A172 (cell line): ENCODE measurements at places on chromosomes 1 and 21. TPM values are rescaled to one million over a fixed set of nuclear protein-coding genes. Genes with fewer than 3 reads are reported as not detected.

DNA sequence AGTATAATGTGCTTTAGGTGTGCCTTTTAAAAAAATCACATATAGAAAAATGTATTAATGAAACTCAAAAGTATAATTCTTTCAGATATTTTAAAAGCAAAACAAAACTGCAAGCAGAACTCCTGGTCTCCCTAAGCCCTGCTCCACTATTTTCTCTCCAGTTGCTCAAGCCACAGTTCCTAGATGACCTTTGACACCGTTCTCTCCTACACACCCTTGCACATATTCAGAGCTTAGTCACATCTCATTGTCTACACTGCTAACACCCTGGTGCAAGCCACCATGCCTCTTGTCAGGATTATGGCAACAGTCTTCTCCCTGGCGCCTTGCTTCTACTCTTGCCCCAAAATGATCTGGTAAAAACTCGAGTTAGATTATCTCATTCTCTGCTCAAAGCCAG is 50.2 kb upstream of the ROR1 start:
- DNase-seq, result no peak

- no peak for DNase-seq
These were observed 933 bp upstream of the FTCD start for GRCh38 chr21:46156378-46156645.

- DNase-seq, result peak; percentile 94
These were observed at the start of gene DDX20 for GRCh38 chr1:111755331-111756123. Gene DDX20 (plus strand): TSS chr1:111755901. CDS start chr1:111755925, 24 bp downstream.

GRCh38 chr1:67831850-67832513 is 1.3 kb downstream of the GNG12 start:
- DNase-seq, result peak; percentile 84

DNA sequence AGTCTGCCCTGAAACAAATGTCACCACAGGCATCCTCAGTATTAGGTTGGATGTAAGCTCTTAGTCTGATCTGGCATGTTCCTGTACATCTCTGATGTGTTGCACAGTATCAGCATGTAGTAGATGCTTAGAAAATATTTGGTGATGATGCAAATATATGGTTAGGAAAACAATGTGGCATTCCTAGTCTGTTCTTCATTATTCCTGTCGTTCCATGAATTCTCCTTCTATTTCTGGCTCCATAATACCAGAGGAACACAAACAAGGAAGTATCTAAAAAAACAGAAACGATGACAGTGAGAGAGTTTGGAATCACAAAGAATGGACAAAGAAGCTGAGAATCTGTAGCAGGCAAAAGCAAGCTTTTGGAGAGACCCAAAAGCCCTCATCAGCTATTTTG is 236.6 kb downstream of the HHAT start:
- DNase-seq, result no peak

- DNase-seq, result no peak
These were observed 36.9 kb downstream of the CDK18 start for GRCh38 chr1:205541161-205541886.

GRCh38 chr1:156744786-156745419 is 4.0 kb upstream of the MRPL24 start:
- no peak for DNase-seq

FAM177B gene
- total RNA-seq, result not detected in 2 replicates

MAN1C1 gene
- 0.67 and 1.5 TPM in 2 replicates for total RNA-seq

BATF3 gene
- total RNA-seq, result 1.6 and 2.1 TPM in 2 replicates

SUSD4 gene
- 0.05 TPM in 1 of 2 replicates, not detected in the other for total RNA-seq
